ENCODE measurements at places on chromosomes 2 and 18.

GRCh38 chr2:233544200-233544610, 22.4 kb downstream of the USP40 start:
- no peak for DNase-seq

- peak; percentile 55 for DNase-seq
These were observed 755 bp downstream of the SPAST start for GRCh38 chr2:32064021-32064601.

GRCh38 chr2:70516596-70516995, 37.0 kb downstream of the TGFA start:
- DNase-seq = peak; percentile 90

DNA sequence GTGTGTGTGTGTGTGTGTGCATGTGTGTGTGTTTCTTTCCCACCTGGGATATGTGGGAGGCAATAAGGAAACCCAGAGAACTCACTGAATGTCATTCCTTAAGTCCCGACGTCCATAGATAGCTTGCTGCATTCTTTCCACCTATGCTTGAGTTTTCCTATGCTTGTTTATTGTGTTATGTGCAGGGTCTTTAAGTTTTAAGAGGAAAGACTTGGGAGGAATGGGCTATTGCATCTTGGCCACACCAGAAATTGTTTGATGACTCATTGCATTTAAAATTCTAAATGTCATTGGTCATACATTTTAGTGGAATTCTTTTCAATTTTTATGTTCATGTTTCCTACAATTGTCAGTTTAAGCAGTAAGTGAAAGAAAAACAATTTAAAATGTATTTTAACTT, 33.7 kb downstream of the STARD6 start:
- DNase-seq = no peak

- DNase-seq = no peak
These were observed 29.1 kb upstream of the SCLY start for GRCh38 chr2:238031751-238032150.

DNA sequence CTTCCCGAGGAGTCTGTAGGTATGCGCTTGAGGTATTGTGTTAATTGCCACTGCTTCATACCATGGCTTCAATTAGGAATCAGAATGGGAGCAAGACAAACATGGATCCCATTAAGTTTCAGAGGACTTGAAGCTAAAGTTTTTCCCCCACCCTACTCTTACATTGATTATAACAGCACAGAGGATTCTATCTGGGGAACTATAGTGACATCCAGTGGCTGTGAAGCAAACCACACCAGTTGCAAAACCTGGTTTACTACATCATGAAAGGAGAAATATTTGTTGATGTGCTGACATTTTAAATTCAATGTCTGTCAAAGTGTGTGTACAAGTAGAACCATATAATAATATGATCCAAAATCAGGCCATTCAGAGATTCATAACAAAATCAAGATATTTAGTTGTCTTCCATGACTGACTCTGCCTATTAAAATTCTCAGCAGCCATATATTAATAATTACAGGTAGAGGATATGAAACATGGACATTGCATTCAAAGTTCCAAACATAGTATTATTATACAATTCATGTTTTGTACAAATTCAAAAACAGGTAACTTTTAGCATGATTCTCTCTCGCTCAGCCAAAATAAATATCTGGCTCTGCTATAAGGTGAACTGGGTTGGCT, 82.9 kb downstream of the GRB14 start:
- DNase-seq = peak; percentile 7

- no peak for DNase-seq
These were observed 6.0 kb upstream of the GPR55 start for GRCh38 chr2:230930928-230931555.

DNA sequence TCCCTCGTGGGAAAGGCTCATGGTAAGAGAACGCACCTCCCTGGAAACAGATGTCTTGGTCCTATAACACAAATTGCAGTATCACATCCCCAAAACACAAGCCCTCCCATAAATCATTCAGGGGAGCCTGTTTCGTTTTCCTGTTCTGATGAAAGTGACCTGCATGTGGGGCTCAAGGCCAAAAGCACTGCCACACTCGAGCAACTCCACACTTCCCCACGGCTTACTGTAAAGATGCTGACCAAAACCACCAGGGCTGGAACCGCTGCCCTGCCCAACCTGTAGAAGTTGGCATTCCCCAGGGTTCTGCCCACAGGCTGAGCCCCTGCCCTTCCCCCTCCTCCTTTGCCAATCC, 139.7 kb downstream of the BCL11A start:
- DNase-seq = no peak

DNA sequence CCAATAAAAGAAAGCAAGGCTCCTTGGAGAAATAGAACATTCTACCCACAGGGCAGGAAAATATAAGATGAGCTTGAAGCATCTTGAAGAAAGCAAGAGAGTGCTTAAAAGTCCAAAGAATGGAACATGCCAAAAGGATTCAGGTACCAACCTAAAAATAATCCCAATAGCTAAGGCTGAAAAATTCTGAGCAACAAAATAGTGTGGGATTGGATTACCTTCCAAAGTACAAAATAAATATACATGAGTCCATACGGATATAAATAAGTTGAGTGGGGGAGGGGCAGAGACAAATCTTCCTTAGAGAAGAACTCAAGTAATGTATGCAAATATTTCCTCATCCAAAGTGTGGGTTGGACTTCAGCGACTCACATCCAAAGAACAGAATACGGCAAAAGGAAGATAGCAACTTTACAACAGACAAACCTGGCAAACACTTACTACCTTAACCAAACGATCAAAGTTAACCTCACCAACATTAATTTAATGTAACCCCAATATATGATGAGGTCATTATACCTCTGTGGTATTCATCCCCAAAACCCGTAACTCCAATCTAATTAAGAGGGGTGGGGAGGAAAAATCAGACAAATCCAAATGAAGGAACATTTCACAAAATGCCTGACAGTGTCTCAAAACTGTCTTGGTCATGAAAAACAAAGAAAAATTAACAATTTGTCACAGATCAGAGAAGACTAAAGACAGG, 26.9 kb downstream of the MEMO1 start:
- no peak for DNase-seq

DNA sequence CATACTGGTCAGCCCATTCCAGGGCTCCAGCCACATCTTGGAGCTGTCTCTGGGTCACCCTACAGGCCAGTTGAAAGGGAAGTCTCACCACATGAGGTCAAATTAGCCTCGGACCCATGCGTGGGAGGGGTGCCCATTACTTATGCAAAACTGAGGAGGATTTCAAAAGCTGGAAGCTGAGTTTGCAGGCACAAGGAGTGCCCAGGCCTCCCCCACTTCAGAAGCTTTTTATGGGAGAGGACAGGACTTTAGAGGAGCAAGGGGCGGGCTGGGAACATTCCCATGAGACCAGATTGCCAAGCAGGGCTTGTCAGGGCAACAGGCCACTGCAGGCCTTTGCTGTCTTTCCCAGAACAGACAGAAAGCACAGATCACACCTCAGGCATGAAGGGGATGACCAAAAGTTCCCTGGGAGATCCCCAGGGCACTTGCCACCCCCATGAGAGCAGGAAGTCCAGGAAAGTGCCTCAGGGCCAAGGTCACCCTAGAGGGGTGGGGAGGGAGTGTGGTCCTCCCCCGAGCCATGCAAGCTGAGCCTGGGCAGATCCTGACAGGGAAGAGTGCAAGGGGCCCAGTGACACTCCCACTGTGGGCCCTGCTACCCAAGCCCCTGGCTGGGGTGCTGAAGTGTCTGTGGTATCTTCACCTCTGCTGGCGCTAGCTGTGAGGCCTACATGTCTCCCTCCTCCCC, 267.7 kb downstream of the BCL11A start:
- DNase-seq = peak; percentile 58

DNA sequence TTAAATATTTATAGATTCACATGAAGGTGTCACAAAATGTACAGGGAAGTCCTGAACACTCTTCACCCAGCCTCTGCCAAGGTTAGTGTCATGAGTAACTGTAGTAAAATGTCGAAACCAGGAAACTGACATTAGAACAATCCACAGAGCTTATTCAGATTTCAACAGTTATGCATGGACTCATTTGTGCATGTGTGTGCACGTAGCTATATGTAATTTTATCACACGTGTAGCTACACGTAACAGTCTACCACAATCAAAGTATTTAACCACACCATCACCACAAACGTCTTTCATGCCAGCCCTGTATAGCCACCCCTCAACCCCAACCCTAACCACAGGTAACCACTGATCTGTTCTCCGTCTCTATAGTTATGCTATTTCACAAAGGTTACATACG, 211.7 kb upstream of the REV1 start:
- peak; percentile 9 for DNase-seq

DNA sequence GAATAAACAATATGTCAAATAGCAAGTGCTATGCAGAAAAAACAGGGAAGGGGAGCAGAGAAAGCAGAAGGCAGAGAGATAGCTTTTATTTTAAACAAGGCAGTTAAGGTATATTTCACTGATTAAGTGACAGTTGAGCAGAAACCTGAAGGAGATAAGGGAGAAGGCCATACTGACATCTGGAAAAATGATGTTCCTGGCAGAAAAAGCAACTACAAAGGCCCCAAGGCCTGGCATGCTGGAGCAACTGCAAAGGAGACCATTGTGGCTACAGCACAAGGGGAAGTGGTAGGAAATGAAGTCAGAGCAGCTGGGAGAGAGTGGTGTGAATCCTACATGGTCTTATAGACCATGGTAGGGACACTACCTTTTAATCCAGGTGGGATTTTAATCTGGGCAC, 8.9 kb upstream of the PCBP1 start:
- DNase-seq = no peak

DNA sequence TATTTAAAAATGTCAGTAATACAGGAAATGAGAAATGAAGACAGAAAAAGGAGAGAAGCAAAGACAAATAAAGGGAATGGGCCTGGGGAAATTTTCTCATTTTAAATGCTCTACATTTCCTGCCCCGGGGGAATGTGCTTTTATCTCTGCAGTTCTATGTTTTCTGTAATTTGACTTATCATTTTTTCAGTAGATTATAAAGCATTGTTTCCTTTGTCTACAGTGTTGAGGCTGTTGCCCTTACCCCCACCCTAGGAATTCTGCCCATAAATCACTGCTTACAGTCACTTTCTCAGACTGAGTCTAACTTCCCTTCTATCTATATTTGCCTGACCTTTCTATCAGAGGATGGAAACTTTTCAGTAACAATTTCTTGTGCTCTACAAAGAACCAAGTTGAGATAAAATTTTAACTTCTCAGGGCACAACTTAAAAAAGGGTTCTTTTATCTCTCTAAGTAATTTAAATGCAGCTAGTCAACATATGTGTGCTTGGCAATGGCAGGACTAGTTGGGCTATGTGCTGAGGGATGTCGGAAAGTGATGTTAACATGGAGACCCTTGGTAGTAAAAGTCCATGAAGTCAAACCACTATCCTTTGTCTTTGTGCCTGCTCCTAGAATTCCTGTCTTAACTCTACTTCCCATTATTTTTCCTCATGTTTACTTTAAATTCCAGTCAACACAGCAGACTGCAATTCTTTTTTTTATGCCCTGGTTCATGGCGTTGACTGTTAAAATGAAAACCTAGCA, 146.5 kb upstream of the MMADHC start:
- DNase-seq = no peak

DNA sequence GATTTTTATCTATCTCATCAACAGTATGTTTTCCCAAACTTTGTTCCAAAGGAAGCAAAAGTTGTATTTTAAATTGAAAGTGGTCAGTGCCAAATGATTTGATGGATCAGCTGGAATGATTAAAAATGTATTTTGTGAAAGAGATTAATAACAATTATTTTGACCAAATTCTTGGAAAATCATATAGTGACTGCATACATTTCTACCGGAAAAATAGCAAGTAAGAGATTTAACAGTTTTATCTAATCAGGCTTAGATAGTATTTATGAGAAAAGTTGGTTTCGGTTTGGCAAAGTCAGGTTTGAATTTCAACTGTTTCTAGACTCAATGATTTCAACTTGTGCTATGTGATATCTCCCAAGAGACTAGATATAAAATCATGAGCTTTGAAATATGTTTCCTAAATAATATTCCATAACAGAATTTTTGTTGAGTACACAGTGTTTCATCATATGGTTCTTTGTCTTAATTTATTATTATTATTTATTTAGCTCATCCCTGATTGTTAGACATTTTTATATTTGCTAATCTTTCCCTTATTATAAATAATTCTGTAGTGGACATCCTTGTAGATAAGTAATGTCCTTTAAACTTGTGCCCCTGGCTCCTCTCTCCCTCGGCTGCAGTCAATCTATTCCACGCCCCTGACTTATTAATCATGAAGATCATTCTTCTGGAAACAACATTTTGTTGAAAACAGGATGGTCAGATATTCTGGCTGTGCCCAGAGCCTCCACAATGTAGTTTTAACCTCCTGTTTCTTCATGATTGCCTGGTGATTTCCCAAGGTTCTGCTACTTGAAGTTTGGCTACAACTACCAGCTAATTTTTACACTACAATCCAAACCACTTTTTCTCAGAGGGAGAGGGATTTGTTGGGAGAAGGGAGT, 520.7 kb upstream of the TCF4 start:
- no peak for DNase-seq

DNA sequence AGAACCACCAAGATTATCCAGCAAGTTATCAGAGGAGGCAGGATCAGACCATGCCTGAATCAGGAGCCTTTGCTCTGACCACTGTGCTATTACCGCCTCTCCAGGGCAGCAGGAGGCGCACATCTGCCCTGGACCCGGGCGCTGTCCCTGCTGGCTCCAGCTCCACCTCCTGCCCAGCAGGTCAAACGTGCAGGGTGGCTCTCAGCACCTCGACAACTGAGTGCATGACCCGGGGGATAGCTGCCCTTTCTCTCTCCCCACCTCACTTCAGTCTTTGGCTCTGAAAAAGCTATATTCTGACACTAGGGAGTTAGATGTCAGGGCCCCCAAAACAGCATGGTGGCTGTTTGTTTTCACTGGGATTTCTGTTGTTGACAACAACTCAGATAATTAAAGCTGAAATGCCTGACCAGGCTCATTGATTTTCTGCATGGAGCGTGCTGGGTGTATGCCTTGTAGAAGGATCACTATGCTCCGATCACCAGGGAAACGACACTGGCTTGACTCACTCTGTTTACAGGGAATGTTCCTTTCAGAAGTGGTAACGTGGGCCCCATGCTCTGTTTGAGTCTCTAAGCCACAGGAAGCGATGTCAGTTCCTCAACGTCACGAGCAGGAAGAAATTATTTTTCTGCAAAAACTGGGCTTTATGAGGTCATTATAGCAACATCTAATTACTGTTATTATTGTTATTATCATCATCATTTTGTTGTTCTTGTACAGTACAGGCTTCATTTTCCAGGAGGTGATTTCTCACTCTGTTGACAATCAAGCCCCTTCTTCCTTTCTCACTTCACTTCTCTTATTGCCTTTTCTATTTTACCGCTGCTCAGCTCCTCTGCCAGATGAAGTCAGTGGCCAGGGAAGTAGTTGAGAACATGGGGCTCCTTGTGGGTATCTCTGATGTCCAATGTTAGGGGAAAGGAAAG, 125.6 kb downstream of the PLB1 start:
- DNase-seq = peak; percentile 82

Measured in inflammatory macrophage treated with lipopolysaccharide for 1 hour (primary cell).